ENCODE measurements at places on chromosomes 6 and 20. TPM values are rescaled to one million over a fixed set of nuclear protein-coding genes. Genes with fewer than 3 reads are reported as not detected.

The TRAPPC3L gene
- polyA plus RNA-seq: not detected

DNA sequence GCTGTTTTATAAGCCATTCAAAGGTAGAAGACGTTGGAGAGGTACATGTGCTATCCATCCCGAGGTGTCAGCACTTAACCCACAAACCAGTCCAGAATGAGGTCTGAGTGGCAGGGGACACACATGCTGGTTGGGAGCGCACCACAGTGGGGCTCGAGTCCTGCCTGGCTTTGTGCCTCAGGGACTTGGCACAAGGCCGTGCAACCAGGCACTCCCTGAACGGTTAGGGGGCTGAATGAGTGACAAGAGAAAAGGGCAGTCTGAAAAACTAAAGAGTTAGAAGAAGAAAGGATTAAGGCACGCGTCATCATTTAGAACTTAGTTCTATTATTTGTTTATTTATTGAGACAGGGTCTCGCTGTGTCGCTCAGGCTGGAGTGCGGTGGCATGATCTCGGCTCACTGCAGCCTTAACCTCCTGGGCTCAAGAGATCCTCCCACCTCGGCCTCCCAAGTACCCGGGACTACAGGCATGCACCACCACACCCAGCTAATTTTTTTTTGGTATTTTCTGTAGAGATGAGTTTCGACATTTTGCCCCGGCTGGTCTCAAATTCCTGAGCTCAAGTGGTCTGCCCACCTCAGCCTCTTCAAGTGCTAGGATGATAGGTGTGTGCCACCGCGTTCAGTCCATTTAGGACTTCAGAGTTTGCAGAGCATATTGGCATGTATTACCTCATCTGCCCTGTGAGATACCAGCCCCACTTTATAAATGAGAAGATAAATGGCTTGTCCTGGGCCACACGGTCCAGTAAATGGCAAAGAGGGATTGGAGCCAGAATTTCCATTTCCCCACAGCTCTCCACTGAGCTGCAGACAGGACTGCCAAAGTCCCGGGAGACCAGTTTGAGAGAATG, 47.4 kb upstream of the IRF4 start:
- H3K27ac ChIP-seq: no peak overlapping the region
- peaks cover 58% of the 10 kb centered on the region for H3K4me1 ChIP-seq
- H3K27me3 ChIP-seq: no peaks in the 10 kb centered on the region
- no peaks in the 10 kb centered on the region for H3K36me3 ChIP-seq
- no peak for DNase-seq

- no peak overlapping the region for H3K27ac ChIP-seq
- no peak for DNase-seq
- H3K4me3 ChIP-seq: no peak overlapping the region
- H3K36me3 ChIP-seq: no peaks in the 10 kb centered on the region
- no peaks in the 10 kb centered on the region for H3K4me1 ChIP-seq
Observed at GRCh38 chr20:54044156-54044555, 26.2 kb downstream of the BCAS1 start.

DNA sequence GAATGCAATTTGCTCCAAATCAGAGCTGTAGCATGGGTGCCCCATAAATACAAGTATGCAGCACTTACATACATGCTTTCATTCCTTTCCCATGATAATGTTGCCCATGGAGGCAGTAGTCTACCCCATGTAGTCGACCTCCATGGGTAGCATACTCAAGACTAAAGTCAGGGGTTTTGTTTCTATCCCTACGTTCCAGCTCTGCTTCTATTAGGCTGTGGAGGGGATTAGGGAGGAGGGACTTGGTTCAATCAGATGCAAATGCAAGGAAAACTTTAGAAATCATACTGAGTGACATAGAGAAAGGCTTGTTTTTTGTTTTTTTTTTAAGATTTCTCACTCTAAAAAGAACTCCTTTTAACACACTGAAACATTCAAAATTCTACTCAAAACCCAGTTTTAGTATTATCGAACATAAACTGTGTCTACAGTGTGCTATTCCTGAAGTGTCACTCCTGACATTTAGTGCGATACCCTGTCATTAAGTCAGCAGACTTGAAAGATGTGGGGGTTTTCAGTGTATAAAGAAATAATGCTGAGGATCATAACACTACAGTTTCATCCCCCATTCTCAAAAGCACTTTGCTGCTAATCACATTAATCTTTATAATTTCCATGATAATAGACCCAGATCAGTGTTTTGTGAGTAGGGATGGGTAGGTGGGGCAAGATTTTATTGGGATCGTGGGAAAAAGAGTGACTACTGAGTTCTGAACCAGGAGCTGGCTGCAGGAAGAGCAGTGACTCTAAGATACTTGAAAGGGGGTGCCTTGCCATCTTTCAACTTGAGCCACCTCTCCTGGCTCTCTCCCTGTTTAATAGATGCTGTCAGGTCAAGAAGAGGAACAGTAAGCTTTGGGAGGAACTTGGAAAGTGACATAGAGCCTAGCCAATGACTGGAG, 40.4 kb upstream of the SCML4 start:
- no peaks in the 10 kb centered on the region for H3K36me3 ChIP-seq
- DNase-seq: no peak
- H3K27ac ChIP-seq: no peak overlapping the region
- no peaks in the 10 kb centered on the region for H3K27me3 ChIP-seq

The IDH3B gene
- polyA plus RNA-seq: 299 TPM

- no peaks in the 10 kb centered on the region for H3K4me1 ChIP-seq
- no peaks in the 10 kb centered on the region for H3K27me3 ChIP-seq
- H3K36me3 ChIP-seq: no peaks in the 10 kb centered on the region
- H3K27ac ChIP-seq: no peak overlapping the region
- no peak overlapping the region for H3K4me3 ChIP-seq
Observed at GRCh38 chr6:102313699-102314098, 920.2 kb downstream of the GRIK2 start.

The VSX1 gene
- not detected for polyA plus RNA-seq

GRCh38 chr6:138485005-138485545, 14.2 kb downstream of the NHSL1 start:
- peaks cover 2% of the 10 kb centered on the region for H3K27me3 ChIP-seq
- DNase-seq: no peak
- H3K4me1 ChIP-seq: no peaks in the 10 kb centered on the region
- no peak overlapping the region for H3K27ac ChIP-seq

DNA sequence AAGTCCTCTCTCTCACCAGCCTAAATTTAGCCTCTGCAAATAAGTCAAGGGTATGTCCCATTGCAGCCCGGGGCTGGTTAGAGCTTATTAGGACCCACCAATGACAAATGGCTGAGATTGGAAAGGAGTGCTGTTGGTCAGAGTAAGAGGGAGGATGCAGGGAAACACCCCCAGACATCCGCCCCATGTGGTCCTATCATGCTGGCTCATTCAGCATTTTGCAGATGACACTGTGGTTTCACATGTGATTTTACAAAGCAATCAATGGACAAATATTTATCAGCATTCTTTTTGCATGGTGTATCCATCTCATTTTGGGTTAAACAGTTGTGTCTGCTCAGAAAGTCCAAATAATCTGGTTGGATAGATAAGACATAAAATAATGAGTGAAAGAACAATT, 152.2 kb upstream of the EXOC2 start:
- H3K27ac ChIP-seq: no peak overlapping the region
- DNase-seq: no peak
- H3K4me3 ChIP-seq: no peak overlapping the region
- no peaks in the 10 kb centered on the region for H3K36me3 ChIP-seq
- no peaks in the 10 kb centered on the region for H3K27me3 ChIP-seq
- H3K4me1 ChIP-seq: no peaks in the 10 kb centered on the region

DNA sequence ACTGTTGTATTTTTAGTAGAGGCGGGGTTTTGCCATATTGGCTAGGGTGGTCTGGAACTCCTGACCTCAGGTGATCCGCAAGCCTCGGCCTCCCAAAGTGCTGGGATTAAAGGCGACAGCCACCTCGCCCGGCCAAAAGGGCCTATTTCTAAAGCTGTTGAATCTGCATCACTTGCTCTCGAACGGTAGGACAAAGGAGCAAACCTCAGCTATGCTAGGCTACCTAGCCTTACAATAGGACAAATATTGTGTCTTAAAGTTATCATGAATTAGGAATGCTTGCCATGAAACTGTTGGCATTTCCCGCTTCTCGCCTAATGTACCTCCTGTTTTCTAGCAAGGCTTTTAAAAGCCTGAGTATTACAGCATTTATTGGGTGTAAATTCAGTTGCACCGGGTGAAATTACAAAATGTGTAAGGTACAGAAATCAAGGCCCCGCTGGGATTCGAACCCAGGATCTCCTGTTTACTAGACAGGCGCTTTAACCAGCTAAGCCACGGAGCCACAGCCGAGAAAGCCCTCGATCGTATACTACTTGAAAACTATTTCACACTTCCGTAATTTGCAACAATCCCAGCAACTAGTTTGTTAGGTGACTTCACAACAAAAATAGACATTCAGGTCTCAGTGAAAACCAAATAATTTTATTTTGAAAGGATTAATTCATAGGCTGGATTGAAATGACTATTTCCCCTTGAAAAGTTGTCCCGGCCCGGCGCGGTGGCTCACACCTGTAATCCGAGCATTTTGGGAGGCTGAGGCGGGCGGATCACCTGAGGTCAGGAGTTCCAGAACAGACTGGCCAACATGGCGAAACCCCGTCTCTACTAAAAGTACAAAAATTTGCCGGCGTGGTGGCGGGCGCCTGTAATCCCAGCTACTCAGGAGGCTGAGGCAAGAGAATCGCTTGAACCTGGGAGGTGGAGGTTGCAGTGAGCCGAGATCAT, 211.6 kb upstream of the ZNF184 start:
- H3K27ac ChIP-seq: no peak overlapping the region
- H3K4me1 ChIP-seq: peaks cover 21% of the 10 kb centered on the region
- no peaks in the 10 kb centered on the region for H3K27me3 ChIP-seq

The PRPH2 gene
- 0.03 TPM for polyA plus RNA-seq

- peaks cover 9% of the 10 kb centered on the region for H3K4me1 ChIP-seq
- peaks cover 21% of the 10 kb centered on the region for H3K27me3 ChIP-seq
- H3K27ac ChIP-seq: no peak overlapping the region
- no peak for DNase-seq
- no peaks in the 10 kb centered on the region for H3K36me3 ChIP-seq
Observed at GRCh38 chr6:78909391-78909790, 42.0 kb downstream of the IRAK1BP1 start.

The SNTA1 gene
- 7.0 TPM for polyA plus RNA-seq

DNA sequence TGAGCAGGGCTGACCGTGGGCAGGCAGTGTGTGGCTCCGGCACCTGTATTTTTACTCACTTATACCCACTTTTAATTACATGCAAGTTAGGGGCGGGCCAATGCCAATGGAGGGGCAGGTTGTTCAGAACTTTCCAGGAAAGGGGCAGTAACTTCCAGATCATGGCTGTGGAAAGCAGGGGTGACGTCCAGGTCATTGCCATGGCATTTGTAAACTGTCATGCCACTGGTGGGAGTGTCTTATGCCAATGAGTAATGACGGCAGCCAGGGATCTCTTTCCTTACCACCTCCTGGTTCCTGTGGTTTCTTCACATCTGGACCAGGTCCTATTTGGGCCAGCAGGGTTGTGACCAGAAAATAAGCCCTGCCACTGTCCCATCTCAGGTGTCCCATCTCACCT, 258.7 kb downstream of the THBS2 start:
- no peaks in the 10 kb centered on the region for H3K36me3 ChIP-seq
- H3K27ac ChIP-seq: no peak overlapping the region
- no peak overlapping the region for H3K4me3 ChIP-seq
- no peaks in the 10 kb centered on the region for H3K27me3 ChIP-seq
- no peak for DNase-seq
- no peaks in the 10 kb centered on the region for H3K4me1 ChIP-seq

DNA sequence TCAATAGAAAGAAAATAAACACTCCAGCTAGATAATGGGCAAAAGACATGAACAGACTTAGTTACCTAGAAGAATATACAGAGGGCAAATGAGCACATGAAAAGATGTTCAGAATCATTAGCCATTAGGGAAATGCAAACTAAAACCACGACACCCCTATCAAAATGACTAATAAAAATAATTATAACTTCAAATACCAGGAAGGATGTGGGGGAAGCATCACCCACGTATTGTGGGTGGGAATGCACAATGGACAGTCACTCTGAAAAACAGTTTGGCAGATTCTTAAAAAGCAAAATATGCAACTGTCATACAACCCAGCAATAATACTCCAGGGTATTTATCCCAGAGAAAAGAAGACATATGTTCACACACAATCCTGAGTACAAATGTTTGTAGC, 92.6 kb downstream of the DLL1 start:
- H3K27me3 ChIP-seq: no peaks in the 10 kb centered on the region
- H3K27ac ChIP-seq: no peak overlapping the region
- DNase-seq: no peak
- H3K4me1 ChIP-seq: no peaks in the 10 kb centered on the region
- no peaks in the 10 kb centered on the region for H3K36me3 ChIP-seq
- no peak overlapping the region for H3K4me3 ChIP-seq
